ENCODE measurements at places on chromosomes 16 and 17.

DNA sequence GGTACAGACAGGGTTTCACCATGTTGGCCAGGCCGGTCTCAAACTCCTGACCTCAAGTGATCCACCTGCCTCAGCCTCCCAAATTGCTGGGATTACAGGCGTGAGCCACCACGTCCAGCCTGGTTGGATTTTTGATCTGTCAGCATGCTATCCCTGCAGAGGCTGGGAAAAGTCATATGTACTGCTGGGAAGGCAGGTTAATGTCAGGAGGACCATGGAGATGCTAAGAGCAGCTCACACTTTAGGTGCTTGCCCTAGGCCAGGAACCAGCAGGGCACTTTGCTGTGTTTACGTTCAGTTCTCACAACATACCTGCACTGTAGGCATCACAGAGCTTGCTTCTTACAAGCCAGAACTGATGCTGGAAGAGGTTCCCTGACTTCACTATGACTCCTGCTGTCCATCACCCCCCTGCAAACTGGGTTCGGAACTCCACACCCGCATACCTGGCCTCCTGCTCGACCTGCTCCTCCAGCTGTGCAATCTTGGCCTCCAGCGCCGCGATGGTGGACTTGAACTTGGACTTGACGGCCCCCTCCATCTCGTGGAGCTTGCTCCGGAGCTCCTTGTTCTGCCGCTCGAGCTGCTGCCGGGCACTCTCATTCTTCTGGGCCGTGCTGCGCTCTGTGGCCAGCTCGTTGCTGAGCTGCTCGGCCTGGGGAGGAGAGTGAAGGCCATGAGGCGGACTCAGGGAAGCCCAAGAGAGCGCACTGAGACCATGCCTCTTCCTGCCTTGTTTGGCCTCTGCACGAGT is 66.8 kb downstream of the NDE1 start:
- no peak for DNase-seq

DNA sequence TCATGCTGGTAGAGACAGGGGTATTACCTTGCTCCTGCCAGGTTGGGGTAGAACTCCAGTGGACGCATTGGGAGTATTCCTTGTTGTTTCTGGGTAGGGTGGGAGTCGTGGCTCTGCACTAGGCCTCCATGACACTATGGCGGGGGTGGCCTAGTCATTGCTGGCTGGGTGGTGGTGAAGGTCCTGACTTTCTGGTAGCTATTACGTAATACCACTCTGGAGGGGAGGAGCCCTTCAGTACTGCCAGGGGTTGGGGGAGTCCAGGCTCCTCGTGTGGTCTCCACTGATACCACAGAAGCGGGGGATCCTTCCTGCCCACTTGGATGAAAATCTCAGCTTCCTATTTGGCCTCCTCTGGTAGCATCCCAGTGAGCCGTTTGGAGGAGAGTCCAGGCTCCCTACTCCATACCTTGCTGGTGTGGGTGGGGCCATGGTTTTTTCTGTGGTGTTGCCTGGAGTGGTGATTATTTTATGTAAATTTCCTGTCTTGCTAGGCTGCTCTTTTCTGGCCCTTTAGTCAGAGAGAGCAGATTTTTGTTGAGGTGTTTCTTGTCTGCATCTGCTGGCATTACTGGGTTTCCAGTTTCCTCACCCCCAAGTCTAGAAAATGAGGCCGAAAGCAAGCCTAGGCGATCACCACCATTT is 65.8 kb upstream of the GNG13 start:
- DNase-seq, result no peak

- DNase-seq, result peak; percentile 63
Observed at GRCh38 chr17:31580706-31581490, 189.4 kb downstream of the RAB11FIP4 start.

GRCh38 chr17:7984904-7985303 is 17.5 kb upstream of the GUCY2D start:
- DNase-seq, result no peak

DNA sequence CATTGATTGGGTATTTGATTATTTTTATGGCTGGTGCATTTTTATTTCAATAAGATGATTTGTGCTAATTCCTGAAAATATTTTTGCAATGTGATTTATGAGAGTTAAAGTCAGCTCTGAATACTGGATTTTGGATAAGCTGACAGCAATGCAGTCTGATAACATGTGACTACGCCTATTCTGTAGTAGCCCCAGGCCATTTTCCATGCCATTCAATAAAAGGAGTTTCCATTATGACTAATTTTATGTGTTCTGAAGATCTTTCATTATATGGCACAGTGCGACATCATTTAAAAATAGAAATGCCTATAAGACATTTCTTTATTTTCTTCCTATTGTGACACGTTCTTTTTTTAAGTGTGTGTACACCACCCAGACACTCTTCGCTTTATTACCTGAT is 46.3 kb downstream of the KCNJ2 start:
- DNase-seq, result no peak

- DNase-seq, result peak; percentile 95
Observed at GRCh38 chr17:41695954-41696757, 7.5 kb downstream of the EIF1 start.

GRCh38 chr17:36777118-36777517 is 160.2 kb upstream of the LHX1 start:
- DNase-seq, result peak; percentile 53

DNA sequence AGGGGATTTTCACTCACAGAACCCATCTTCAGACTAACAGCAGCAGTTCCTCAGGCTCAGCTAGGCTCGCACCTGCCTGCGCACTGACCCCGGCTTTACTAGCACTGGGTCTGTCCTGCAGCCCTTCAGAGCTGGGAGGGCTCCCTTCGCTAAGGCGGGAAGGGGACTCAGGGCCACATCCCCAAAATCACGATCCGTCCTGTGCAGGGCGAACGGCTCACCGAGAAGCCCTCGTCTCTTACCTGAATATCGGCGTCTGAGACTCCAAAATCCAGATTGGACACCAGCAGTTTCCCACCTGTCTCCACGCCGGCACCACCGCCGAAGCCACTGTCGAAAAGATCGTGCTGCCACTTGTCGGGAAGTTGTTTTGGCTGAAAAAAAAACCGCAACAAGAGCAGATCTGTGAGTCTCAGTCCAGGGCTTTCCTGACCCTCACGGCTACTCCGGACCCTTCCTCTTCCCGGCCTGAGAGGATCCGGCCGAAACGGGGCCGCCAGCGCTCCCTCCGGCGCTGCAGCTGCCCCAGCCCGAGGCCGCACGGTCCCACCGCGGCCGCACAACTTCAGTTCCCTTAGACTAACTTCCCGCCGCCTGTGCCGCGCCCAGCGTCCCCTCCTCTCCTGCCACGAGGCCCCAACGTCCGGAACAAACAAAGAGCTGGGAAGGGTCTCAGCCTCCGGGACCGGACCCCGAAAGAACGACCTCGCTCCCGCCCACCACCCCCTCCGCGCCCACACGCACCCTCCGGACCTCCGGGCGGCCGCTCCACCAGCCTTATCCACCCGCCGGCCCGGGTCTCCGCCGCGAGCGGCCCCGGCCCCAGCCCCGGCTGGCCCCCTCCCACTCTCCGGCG is 711 bp downstream of the ALYREF start:
- DNase-seq, result peak; percentile 66

GRCh38 chr16:87881324-87882200 is 12.3 kb upstream of the SLC7A5 start:
- no peak for DNase-seq

DNA sequence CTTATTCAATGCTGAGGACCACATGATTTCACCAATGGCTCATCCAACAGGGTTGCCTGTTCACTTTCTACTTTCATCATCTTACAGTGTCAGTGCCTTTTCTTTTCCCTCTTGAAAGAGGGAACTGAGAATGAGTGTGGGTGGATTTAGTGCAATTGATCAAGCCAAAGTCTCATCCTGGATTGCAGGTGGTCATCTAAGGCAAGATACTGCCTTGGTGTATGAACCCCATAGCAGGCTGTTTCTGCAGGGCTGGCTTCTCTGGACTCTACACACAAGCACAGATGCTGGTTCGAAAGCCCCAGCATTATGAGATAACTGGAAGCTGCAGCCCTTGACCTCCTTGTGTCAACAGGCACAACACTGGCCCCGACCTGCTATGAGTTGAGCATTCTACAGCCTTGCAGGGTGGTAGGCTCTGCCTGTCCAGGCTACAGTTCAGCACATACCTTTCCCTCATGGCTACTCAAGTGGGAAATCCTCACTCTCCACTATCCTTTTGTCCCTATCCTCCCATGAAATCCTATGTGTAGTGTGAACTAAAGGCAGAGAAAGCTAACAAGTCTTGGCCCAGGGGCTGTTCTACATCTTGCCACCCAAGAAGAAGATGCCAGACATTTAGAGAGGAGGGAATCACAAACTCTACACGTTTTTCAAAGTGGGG is 358.7 kb downstream of the SLC39A11 start:
- no peak for DNase-seq

DNA sequence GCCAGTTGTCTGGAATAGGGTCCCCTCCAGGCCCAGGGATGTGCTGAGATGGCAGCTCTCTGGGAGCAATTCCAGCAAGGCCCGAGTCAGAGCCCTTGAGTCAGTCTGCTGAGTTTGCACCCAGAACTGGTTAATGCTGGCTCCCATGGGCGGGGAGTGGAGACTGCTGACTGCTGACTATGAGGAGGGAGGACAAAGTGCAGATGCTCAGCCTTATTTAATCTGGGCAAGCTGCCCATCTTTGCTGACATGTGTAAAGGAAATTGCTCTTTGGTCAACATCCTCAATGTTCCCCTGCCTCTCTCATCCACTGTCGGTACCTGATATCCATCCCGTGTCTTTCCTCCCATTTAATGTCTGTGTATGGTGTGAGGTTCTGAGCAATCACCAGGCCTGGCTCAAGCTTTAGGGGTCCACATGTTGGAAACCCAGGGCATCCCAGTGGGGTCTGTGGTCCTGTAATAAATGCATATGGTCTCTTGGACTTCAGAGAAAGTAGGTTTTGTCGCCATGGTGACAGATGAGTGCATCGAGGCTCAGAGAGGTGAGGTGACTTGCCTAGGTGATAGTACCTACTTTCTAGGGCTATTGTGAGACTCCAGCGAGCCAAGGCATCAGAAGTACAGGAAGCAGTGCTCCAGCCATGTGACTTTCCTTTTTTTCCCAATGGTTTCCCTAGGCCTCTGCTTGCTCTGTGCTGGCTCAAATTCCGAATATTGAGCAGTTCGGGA is 20.0 kb upstream of the RNF135 start:
- peak; percentile 58 for DNase-seq

DNA sequence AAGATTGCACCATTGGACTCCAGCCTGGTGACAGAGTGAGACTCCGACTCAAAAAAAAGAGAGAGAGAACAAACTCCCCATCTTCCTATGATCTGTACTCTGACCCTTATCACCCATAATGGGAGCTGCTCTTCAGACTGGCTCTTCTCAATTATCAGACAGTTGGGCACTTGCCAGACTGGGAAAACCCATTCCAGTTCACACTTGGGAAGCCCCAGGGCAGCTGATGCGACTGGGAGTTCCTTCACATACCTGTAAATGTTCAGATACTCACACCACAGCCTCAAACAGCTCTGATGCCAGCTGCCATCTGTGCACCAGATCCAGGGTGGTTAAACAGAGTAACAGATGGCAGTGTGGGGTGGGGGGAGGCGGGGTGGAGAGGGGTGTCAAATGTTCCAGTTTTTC is 23.8 kb upstream of the TMEM101 start:
- no peak for DNase-seq

- DNase-seq, result peak; percentile 39
Observed at GRCh38 chr17:81044764-81045589, 10.0 kb downstream of the BAIAP2 start.

DNA sequence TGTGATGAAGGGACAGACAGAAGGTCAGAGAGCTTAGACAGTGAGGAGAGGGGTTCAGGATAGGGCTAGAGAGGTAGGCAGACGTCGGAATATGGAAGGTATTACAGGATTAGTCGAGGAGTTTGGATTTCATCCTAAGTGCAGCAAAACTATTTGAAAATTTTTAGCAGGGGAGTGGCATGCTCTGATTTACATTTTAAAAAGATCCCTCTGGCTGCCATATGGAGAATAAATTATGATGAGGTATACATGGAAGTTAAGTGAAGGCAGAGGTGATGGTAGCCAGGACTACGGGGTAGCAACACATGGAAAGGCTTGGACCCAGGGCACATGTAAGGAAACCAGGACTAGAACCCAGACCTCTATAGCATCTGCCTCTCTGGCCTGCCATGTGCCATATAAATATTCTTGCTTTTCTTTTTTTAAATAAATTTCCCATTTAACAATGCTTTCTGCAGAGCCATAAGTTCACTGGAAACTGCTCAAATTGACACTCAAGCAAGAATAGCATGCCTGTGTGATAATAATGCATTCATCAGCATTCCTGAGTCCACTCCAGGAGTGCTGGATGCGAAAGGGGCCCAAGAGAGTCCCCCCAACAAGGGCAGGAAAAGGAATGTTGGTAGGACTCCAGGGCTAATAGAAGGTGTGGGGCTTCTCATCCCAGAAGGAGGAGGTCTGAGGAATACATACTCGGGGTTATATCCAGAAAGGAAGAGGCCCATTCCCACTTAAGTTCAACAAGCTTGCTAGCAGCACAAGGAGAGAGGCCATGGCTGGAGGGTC is 78.2 kb downstream of the HLF start:
- DNase-seq, result no peak

GRCh38 chr16:81067166-81067565 is 9.9 kb downstream of the C16orf46 start:
- DNase-seq, result no peak
